Ascending aorta (tissue), 2 donors: ENCODE measurements at places on chromosomes 12 and 14. TPM values are rescaled to one million over a fixed set of nuclear protein-coding genes. Genes with fewer than 3 reads are reported as not detected.

The P2RX2 gene
- not detected for total RNA-seq

The LRRC10 gene
- total RNA-seq = not detected

The LHX5 gene
- total RNA-seq = not detected

The RHOJ gene
- total RNA-seq = 12.9 TPM

The GPN3 gene
- total RNA-seq = 5.6 TPM

The ANG gene
- 4.2 TPM for total RNA-seq

GRCh38 chr14:46063872-46064271, 587.7 kb downstream of the RPL10L start:
- no peak for DNase-seq

- no peak for DNase-seq
Measured at GRCh38 chr12:130079279-130079678, 83.0 kb upstream of the FZD10 start.

GRCh38 chr14:101451166-101451565, 110.1 kb upstream of the DIO3 start:
- DNase-seq = no peak
